ENCODE measurements at places on chromosomes 2 and 18. TPM values are rescaled to one million over a fixed set of nuclear protein-coding genes. Genes with fewer than 3 reads are reported as not detected.

CHRNG gene
- total RNA-seq, result not detected

SERPINB10 gene
- total RNA-seq, result not detected

RAPGEF4 gene
- 0.28 TPM for total RNA-seq

TEX261 gene
- total RNA-seq, result 39.1 TPM

FHOD3 gene
- total RNA-seq, result not detected

XDH gene
- 0.11 TPM for total RNA-seq

SLC23A3 gene
- 1.9 TPM for total RNA-seq

GRCh38 chr2:181038796-181039195 is 58.4 kb downstream of the UBE2E3 start:
- H3K27ac ChIP-seq, result no peak overlapping the region
- no peaks in the 10 kb centered on the region for H3K27me3 ChIP-seq
- DNase-seq, result no peak
- no peaks in the 10 kb centered on the region for H3K36me3 ChIP-seq

GRCh38 chr2:147211484-147211883 is 633.3 kb upstream of the ACVR2A start:
- H3K4me1 ChIP-seq, result no peaks in the 10 kb centered on the region
- H3K27me3 ChIP-seq, result no peaks in the 10 kb centered on the region
- no peaks in the 10 kb centered on the region for H3K36me3 ChIP-seq
- no peak for DNase-seq

DNA sequence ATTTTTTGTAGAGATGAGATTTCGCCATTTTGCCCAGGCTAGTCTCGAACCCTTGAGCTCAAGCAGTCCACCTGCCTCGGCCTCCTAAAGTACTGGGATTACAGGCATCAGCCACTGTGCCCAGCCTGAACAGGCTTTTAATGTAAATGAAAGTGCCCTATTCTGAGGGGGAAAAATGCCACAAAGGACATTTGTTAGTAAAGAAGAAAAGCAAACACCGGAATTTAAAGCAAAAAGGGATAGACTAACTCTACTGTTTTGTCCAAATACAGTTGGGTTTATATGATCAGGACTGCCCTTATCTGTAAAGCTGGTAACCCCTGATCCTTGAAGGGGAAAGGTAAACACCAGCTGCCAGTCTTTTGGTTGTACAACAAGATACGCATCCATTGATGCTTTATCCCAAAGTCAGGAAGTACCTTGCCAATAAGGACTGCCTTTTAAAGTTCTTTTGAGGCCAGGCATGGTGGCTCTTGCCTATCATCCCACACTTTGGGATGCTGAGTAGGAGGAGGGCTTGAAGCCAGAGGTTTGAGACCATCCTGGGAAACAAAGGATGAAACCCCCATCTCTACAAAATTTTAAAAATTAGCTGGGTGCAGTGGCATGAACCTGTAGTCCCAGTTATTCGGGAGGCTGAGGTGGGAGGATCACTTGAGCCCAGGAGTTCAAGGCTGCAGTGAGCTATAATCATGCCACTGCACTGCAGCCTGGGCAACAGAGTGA is 13.1 kb downstream of the CLEC4F start:
- H3K27ac ChIP-seq, result no peak overlapping the region
- no peak for DNase-seq
- no peaks in the 10 kb centered on the region for H3K4me1 ChIP-seq
- H3K27me3 ChIP-seq, result peaks cover 5% of the 10 kb centered on the region
- no peaks in the 10 kb centered on the region for H3K36me3 ChIP-seq

DNA sequence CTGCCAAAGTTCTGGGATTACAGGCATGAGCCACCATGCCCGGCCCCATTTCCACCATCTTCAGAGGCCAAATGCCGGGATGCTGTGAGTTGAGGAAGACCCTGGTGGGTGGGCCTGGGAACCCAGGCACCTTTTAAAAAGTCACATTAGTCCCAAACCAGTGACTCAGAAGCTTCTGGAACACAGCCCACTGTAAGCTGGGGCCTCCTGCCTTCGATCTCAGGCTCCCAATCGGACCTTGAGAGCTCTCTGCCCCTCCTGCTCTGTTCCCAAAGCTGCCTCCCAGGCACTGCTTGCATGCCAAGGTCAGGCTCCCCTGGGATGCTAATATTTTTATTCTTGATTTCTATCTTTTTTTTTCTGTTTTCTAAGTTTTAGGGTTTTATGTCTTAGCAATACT is 4.2 kb downstream of the ADCY3 start:
- H3K4me3 ChIP-seq, result no peak overlapping the region
- DNase-seq, result no peak
- H3K27ac ChIP-seq, result no peak overlapping the region

GRCh38 chr2:15122915-15123314 is 438.2 kb downstream of the NBAS start:
- H3K27ac ChIP-seq, result no peak overlapping the region
- H3K4me1 ChIP-seq, result peaks cover 10% of the 10 kb centered on the region
- no peak overlapping the region for H3K4me3 ChIP-seq
- no peaks in the 10 kb centered on the region for H3K27me3 ChIP-seq
- DNase-seq, result no peak
- peaks cover 2% of the 10 kb centered on the region for H3K36me3 ChIP-seq

GRCh38 chr2:171813126-171813525 is 80.9 kb downstream of the SLC25A12 start:
- DNase-seq, result no peak
- H3K27me3 ChIP-seq, result no peaks in the 10 kb centered on the region
- H3K4me3 ChIP-seq, result no peak overlapping the region
- no peaks in the 10 kb centered on the region for H3K4me1 ChIP-seq

DNA sequence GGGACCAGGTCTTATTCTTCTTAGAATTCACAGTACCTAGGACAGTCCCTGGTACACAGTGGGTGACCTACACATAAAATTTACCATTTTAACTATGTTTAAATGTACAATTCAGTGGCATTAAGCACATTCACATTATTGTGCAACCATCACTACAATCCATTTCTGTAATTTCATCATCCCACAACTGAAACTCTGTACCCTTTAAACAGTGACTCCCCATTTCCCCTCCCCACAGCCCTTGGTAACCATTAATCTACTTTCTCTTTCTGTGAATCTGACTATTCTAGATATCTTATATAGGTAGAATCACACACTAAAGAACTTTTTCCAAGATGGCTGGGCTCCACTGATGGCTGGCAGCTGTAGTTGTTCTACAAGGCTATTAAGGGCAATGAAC is 41.6 kb downstream of the GFPT1 start:
- DNase-seq, result peak; percentile 30
- no peak overlapping the region for H3K4me3 ChIP-seq
- peaks cover 52% of the 10 kb centered on the region for H3K36me3 ChIP-seq
- no peaks in the 10 kb centered on the region for H3K27me3 ChIP-seq

DNA sequence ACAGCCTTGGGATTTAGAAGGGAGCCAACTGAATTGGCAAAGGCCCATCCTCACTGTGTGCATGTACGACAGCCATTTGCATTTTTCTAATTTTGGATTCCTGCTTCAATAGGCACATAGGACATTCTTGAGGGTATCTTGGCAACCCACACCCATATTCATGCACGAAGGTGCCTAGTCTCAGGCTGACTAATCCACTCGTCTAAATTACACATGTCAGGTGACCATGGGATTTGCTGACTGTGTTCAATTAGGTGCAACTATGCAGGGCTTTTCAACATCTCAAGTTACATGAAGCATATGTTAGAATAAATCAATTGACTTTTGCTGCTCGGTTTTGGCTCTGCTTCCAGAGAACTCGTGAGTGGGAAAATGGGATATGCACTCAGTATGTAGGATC is 249.7 kb downstream of the SP3 start:
- H3K27ac ChIP-seq, result no peak overlapping the region
- H3K4me3 ChIP-seq, result no peak overlapping the region
- DNase-seq, result no peak
- peaks cover 27% of the 10 kb centered on the region for H3K27me3 ChIP-seq
- no peaks in the 10 kb centered on the region for H3K4me1 ChIP-seq

GRCh38 chr2:120516679-120517314 is 170.9 kb downstream of the INHBB start:
- H3K4me3 ChIP-seq, result no peak overlapping the region
- no peaks in the 10 kb centered on the region for H3K4me1 ChIP-seq
- H3K36me3 ChIP-seq, result no peaks in the 10 kb centered on the region
- peaks cover 11% of the 10 kb centered on the region for H3K27me3 ChIP-seq
- no peak for DNase-seq

- H3K4me3 ChIP-seq, result no peak overlapping the region
- no peak for DNase-seq
- H3K27me3 ChIP-seq, result no peaks in the 10 kb centered on the region
- peaks cover 60% of the 10 kb centered on the region for H3K36me3 ChIP-seq
Measured at GRCh38 chr18:54162431-54162830, 62.0 kb downstream of the MBD2 start.

- no peak overlapping the region for H3K4me3 ChIP-seq
- no peak for DNase-seq
- H3K36me3 ChIP-seq, result no peaks in the 10 kb centered on the region
Measured at GRCh38 chr2:205969584-205969983, 116.4 kb downstream of the INO80D start.

DNA sequence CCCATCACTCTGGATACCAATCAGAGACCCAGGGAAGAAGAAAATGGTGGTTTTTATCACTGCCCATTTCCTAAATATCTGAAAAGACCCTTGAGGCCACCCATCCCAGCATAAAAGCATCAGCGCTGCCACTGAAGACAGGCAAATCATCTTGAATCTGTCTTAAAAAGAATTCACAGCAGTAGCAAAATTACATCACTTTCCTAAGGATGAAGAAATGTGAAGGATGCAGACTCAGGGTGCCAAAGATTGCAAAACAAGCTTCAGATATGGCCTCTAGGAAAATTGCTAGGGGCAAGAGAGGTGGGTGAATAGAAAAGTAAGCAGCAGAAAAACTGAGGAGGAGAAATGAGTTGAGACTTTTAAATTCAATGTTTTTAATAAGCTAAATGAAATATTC is 70.0 kb downstream of the SLC25A12 start:
- no peaks in the 10 kb centered on the region for H3K27me3 ChIP-seq
- H3K27ac ChIP-seq, result no peak overlapping the region
- DNase-seq, result no peak
- no peaks in the 10 kb centered on the region for H3K4me1 ChIP-seq

- H3K27me3 ChIP-seq, result no peaks in the 10 kb centered on the region
- H3K36me3 ChIP-seq, result no peaks in the 10 kb centered on the region
- DNase-seq, result no peak
- no peaks in the 10 kb centered on the region for H3K4me1 ChIP-seq
Measured at GRCh38 chr2:128371648-128372345, 53.1 kb upstream of the HS6ST1 start.

- no peaks in the 10 kb centered on the region for H3K36me3 ChIP-seq
- no peak overlapping the region for H3K4me3 ChIP-seq
- peaks cover 13% of the 10 kb centered on the region for H3K4me1 ChIP-seq
- H3K27me3 ChIP-seq, result no peaks in the 10 kb centered on the region
- no peak for DNase-seq
Measured at GRCh38 chr18:55510809-55511208, 77.2 kb downstream of the TCF4 start.

DNA sequence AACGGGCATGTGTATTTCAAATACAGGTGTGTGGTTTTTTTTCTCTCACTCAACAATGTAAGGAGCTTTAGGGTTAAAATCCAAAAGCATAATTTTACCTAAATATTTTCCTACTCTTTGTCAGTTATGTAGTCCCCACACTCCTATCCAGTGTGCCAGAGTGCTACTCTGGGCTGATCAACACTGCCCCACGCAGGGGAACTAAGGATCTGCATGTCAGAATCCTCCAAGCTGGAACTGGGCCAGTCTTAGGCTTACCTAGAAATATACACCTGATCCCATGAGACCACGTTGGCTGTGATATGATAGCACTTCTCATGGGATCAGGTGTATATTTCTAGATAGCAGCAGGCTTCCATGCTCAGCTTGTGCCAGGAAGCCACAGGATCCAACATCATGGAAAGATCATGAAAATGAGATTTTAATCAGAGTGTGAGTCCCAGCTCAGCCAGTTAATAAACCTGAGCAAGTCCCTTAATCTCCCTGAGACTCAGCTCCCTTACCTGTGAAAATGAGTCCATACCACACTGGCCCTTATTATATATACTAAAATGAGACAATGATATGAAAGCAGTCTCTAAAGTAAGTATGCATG is 29.7 kb downstream of the CCDC141 start:
- no peak overlapping the region for H3K4me3 ChIP-seq
- no peaks in the 10 kb centered on the region for H3K27me3 ChIP-seq
- peaks cover 2% of the 10 kb centered on the region for H3K36me3 ChIP-seq
- DNase-seq, result peak; percentile 79

GRCh38 chr2:145741636-145742035 is 1221.7 kb upstream of the ZEB2 start:
- DNase-seq, result no peak
- H3K27me3 ChIP-seq, result peaks cover 3% of the 10 kb centered on the region
- peaks cover 26% of the 10 kb centered on the region for H3K4me1 ChIP-seq
- no peak overlapping the region for H3K27ac ChIP-seq

DNA sequence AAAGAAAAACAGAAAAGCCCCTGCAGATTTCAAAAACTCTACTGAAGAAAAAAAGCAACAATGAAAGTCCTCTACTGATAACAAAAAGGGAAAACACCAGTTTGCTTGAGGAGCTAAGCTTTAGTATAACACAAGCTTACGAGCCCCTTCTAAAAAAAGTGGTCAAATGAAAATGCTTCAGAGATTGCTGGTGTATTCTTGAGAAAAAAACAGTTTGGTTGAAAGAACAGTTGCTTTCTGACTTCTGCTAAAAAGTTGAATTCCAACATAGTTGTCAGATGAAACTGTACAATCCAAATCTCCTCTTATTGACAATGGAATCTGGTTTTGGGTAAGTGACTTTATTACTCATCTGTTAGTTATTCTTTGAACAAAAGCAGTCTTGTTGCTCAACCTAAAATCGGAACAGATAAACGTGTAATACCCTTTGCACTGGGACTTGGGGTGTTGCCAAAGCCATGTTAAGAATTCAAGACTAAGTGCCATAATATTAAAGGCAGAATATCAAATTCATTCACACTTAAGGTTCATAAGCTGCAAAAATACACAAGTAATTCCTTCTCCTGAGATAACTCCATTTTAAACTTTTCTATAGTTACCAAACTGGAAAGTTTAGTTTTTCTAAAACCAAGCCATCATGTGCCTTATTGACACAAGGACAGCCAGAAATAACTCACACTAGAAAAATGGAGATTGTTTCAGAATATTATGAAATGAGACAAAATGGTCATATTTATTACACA is 45.3 kb upstream of the SPAG16 start:
- H3K27me3 ChIP-seq, result no peaks in the 10 kb centered on the region
- no peak for DNase-seq
- H3K4me3 ChIP-seq, result peak overlapping the region; percentile 41
- peak overlapping the region; percentile 44 for H3K27ac ChIP-seq
- no peaks in the 10 kb centered on the region for H3K36me3 ChIP-seq
- peaks cover 27% of the 10 kb centered on the region for H3K4me1 ChIP-seq

GRCh38 chr2:234099266-234099665 is 48.8 kb downstream of the SPP2 start:
- no peak overlapping the region for H3K27ac ChIP-seq
- H3K4me3 ChIP-seq, result no peak overlapping the region
- H3K36me3 ChIP-seq, result no peaks in the 10 kb centered on the region
- H3K27me3 ChIP-seq, result no peaks in the 10 kb centered on the region
- H3K4me1 ChIP-seq, result peaks cover 33% of the 10 kb centered on the region
- DNase-seq, result no peak

GRCh38 chr2:241020629-241021190 is 22.3 kb downstream of the SNED1 start:
- H3K27ac ChIP-seq, result no peak overlapping the region
- no peak overlapping the region for H3K4me3 ChIP-seq
- DNase-seq, result no peak
- no peaks in the 10 kb centered on the region for H3K4me1 ChIP-seq
- no peaks in the 10 kb centered on the region for H3K27me3 ChIP-seq

GRCh38 chr2:54595999-54596902 is 127.2 kb upstream of the EML6 start:
- H3K36me3 ChIP-seq, result peaks cover 26% of the 10 kb centered on the region
- peak overlapping the region; percentile 64 for H3K4me3 ChIP-seq
- H3K27me3 ChIP-seq, result no peaks in the 10 kb centered on the region
- no peak for DNase-seq

- H3K4me3 ChIP-seq, result no peak overlapping the region
- no peaks in the 10 kb centered on the region for H3K36me3 ChIP-seq
- H3K4me1 ChIP-seq, result peaks cover 3% of the 10 kb centered on the region
- DNase-seq, result no peak
Measured at GRCh38 chr2:12424219-12424618, 292.5 kb upstream of the TRIB2 start.
